Left kidney (tissue), 8 donors: ENCODE measurements at places on chromosomes 7 and 10.

DNA sequence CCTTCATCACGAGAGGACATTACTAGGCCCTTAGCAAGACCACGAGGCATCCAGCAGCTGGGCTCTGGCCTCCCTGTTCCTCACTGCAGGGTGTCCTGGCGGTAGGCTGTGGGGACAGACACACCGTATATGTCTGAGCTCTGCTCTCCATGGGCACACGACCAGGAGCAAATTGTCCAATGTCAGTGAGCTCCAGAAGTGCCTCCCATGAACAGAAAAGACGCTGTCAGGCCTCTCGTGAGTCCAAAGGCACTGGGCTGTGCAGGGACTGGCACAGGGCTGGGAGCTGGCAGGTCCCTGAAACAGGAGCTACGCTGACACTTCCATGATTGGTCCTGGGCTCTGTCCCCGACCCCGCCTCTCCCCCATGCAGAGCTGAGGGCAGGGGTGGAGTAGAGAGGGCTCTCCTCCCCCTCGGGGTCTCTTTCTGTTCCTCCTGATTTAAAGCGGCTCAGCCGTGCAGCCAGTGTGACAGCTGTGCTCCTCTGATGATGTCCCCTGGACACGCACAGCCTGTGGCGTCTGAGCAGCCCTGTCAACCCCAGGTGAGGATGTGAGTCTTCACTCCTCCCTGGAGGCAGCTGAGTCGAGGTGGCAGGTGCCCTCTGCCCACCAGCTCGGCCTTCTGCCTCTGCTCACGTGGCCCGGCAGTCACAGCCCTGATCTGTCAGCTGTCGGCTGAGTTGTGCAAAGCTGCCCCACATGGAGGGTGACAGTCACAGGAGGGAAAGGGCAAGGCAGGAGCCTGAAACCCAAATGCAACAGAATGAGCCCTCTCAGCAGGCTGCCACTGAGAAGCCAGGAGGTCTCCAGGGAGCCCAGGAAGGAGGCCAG, 13.0 kb downstream of the ANTXRL start:
- DNase-seq, result peak; percentile 20

- DNase-seq, result no peak
These were observed 613 bp downstream of the AP5Z1 start for GRCh38 chr7:4775848-4776623.

DNA sequence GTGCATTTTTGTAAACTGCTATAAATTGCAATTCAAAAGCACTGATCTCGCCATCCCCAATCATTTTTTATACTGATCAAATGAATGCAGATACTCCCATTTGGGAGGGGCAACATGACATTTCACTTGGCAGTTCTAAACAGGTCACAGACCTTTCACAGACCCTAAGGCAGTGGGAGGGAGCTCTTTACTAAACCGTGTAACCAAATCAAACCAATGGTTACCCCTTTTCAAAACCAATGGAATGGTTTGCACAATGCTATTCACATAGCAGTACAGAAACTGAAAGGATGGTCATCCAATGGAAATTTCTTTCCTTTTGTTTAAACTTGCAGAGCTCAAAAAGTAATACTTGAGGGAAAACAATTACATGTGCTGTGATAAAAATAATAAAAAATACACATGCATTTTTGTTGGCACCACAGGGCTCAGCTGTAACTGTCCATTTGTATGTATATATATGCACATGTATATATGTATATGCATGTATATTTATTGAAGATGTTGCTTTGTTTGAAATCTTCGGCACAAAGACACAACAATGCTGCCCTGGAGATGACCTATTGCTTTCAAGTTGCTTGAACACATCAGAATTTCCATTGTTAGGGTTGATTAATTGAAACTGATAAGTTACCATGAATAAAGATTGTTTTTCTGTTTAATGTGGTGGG, 14.0 kb downstream of the PTF1A start:
- DNase-seq, result no peak

DNA sequence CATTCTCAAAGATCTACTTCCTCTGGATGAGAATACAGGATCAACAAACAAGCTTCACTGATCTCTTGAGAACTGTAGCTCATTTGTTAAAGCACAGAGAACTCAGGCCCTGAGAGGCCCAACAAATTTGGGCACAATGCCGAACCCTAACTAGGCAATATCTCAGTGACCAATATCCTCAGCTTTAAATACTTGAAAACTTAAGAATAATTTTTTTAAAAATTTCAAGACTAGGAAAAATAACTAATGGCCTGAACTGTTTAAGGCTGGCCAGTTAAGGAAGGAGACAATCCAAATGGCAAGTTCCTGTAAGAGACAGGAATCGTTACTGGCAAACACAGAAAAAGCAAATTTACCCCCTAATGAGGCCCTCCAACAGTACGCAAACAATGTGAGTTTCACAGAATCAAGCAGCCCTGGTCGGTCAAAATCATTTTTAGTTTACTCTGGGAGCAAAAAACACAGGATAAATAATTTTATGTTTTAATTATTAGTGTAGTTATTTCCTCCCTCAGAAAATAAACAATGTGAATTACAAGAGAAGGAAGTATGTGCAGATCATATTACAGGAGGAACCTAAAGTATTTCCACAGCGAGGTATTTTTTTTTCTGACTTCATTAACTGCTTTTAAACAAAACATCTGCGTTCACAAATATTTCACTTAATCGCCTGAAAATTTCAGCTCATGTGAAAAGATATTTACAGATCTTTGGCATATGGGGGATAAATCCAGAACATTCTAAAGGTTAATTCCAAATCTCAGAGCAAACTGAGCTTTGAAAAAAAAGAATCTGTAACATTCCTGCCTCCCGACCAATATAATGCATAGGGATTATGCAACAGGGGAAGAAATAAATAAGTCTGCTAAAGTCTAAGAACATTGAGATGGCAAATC, 39.5 kb downstream of the NT5C2 start:
- DNase-seq, result peak; percentile 64

- DNase-seq, result no peak
These were observed 429.0 kb upstream of the LRGUK start for GRCh38 chr7:133698127-133698526.

DNA sequence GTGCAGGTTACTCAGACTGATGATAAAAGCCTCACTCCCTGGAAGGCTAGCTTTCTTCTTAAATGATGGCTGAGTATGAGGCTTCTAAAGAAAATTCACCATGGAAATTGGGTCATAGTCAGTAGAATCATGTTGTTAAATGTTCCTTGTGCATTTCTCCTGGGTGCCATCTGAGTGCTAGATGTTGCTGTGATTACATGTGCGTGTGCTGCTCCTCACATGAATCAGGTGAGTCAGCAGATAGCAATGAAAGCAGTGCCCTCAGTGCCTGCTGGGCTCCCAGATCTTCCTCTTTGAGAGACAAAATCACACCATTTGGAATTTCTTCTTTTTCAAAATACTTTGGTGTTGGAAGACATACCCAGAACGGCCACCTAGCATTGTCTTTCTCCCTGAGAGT, 331.7 kb downstream of the XPNPEP1 start:
- DNase-seq, result no peak
